Cortex of kidney (tissue), 1 donor: ENCODE measurements at places on chromosomes 2 and 18.

DNA sequence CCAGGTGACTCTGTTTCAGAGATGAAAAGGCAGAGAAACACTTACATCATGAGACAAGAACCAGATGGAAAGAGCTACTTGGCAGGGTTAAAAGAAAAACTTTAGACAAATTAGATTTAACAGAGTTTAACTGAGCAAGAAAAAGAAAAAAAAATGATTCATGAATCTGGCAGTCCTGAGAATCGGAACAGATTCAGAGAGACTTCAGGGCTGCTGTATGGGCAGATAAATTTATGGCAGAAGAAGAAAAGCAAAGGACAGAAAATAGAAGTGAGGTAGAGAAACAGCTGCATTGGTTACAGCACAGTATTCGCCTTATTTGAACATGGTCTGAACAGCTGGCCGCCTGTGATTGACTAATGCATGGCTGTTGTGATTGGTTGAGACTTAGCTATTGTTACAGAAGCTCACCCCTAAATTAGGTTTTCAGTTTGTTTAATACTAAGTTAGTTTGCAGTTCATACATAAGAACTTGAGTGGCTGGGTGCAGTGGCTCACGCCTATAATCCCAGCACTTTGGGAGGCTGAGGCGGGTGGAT lies 43.0 kb upstream of the RHOB start:
- DNase-seq: no peak

- DNase-seq: no peak
Measured at GRCh38 chr2:118699447-118700175, 147.8 kb downstream of the EN1 start.

GRCh38 chr18:58095655-58096054 lies 51.6 kb downstream of the NEDD4L start:
- DNase-seq: no peak

DNA sequence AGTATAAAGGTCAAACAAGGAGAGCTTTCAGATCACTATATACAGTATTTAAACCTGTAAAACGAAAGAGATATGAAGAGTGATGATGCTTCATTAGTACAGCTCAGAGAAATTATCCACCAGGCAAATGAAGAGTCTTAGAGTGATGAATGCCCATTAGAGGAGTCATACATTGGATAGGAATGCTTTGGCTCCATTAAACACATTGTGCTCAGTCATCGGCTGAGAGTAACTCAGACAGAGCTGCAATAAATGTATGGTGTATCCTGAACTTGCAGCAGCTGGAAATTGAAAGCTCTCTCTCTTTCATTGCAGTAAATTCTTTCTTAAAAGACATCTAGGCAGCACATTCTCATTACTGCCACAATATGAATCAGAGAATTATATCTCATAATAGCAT lies 340.8 kb upstream of the SPHKAP start:
- no peak for DNase-seq

GRCh38 chr2:211923019-211923418 lies 615.6 kb downstream of the ERBB4 start:
- DNase-seq: no peak

DNA sequence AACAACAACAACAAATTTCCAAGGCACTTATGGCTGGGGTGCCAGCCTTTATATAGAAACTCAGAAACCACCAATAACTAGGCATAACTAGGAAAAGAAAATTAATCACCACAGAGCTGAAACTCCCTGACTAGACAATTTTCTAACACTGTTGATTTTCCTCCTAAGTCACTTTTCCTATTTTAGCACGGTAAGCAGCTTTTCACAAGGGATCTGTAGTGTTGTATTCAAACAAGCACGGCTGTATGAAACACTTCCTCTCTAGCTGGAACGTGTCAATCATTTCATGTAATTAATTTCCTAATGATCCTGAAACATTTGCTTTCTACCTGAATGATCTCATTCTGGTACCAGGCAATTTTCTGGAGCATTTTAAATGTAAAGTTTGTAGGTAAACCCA lies 645.0 kb downstream of the IRS1 start:
- DNase-seq: no peak

GRCh38 chr2:20381457-20381856 lies 30.8 kb upstream of the PUM2 start:
- DNase-seq: no peak
